T1000 (cell line): ENCODE measurements at places on chromosomes 3 and 15.

GRCh38 chr3:62024882-62025281, 348.5 kb downstream of the FEZF2 start:
- DNase-seq = no peak

DNA sequence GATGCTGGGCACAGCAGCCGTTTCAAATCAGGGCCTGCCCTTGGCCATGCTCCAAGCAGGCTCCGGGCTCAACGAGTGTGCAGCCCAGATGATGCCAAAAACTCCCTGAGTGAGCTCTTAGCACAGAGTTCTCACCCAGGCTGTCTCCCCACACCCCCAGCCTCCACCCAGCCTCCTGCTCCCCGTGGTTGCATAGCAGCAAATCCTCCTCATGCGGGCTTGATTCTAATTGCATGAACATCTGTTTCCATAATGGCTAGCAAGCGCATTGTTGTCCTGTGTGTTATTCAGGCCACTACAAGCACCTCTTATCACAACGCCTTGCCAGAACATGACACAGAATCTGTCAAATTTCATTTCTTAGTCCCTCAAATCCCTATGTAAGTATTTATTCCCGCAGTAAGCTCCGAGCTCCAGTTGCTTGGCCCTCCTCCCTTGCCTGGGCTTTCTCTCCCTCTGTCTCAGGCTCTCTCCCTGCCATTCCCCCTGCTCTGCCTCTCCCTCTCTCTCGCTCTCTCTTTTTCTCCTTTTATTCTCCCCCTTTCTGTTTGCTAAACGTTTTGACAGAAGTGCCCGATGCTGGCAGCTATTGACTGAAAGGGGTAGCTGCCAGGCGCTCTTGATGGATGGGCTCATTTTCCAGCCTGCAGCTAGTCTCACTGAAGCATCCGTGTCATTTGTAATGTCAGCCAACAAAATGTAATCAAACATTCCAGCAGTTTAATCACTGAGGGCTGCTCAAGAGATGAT, 306.5 kb downstream of the IL20RB start:
- no peak for DNase-seq

GRCh38 chr3:33111581-33111980, 2.2 kb upstream of the CRTAP start:
- no peak for DNase-seq

DNA sequence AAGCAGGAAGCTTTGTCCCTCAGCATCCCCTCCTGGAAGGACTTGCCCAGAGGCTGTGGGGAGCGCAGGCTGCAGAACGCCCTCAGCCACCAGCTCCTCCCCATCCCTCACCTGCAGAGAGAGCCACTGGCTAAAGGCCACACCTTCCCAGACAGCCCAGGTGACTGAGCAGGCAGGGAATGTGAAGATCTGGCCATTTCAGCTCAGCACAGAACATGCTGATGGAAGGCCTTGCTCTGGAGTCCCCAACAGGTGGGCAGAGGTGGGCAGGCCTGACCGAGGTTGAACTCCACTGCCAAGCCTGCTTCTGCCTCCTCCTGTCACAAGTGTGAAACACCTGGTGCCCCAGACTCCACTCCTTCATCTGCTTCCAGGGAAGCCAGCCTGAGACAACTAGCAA, 50.7 kb upstream of the SEC61A1 start:
- DNase-seq = no peak

DNA sequence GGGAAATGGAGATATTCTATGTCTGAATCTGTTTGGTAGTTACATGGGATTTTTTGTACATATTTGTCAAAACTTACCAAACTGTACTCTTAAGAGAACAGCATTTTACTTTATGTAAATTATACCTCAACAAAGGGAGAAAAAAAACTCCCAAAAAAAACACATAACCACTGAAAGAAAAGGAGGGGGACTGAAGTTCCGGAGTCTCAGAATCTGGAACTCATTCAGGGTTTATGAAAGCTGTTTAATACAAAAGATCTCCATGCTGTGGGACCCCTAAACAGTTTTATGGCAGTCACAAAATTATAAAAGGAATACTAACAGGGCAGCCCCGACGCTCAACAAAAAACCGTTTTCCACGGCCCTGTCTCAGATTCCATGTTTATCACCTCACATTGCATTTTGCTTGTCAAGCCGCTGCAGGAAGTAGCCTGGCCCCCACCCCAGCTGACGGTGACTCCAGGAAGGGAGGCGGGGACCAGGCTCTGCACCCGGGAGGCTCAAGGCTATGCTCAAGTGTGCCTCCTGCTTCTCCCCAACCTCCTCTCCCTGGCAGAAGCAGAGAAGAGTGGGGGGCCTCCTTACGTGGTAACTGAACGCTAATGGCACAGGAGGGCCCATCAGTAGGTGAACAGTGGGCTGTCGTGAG, 29.3 kb downstream of the RFT1 start:
- no peak for DNase-seq

DNA sequence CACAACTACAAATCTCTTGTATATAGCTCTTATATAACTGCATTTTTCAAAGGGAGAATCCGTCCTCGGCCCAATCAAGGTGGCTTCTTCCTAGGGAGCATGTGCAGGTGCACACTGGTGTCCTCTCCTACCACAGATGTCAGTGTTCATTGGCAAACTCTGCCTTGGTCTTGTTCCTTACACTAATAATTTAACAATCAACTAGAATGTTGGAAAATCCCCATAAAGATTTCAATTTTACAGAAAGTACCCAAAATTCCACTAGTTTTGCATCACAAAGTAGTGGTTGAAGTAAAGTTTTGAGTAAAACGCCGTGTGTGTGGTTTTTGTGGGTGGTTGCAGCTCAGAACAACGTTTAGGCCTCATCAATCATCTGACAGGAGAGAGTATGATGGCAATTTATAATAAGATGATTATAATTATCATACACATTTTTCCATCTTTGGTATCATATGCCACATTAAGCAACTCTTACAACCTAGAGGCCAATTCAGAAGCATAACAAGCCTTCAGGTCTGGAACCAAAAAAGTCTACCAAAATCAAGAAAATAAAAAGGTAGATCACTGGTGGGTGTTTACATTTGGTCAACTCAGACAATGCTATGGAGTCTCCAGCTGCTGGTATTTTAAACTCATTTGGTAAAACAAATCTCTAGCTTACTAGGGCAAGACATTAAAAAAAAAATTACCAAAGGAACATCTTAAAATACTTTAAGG, 128.9 kb upstream of the BHLHE40 start:
- no peak for DNase-seq

GRCh38 chr3:95265129-95265528, 1202.3 kb downstream of the NSUN3 start:
- DNase-seq = no peak

- no peak for DNase-seq
Measured at GRCh38 chr3:171906951-171907676, 64.0 kb downstream of the TMEM212 start.

- DNase-seq = no peak
Measured at GRCh38 chr15:60695713-60696522, 217.0 kb upstream of the ICE2 start.

DNA sequence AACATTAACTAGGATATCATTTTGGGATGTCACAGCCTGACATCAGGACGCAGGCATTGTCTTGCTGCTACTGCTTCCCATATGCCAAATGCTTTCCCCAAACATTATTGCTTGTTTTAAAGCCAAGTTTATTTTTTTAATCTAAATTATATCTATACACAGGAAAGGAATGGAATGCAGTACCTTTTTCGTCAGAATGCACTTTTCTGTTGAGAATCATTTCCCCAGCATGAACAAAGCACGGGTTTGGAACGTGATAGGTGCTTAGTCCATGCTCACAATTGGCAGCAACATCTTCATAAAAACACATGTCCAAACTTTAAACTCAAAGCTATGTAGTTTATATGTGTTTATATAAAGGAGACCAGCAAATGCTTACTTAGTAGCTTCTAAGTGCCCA, 26.1 kb downstream of the PXK start:
- DNase-seq = no peak

DNA sequence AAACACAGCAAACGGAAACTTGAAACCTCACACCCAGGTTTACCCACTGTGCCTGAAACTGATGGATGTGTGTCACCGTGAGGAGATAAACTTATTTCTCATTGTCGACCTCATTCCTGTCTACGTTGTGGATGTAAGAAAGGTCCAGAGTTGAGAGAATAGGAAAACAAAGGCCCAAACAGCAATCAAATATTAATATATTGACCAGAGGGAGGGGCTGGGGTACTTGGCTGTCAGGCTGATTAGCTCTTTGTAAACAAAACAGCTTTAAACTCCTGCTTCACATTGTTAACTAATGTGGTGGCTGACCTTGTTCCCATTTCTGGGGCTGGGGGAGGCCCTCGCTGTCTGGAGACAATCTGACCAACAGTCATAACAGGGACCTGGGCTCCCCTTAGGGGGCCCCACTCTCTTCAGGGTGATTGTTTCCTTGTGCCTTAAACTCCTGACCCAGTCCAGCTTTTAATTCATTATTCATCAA, 937.6 kb downstream of the MCTP2 start:
- no peak for DNase-seq

DNA sequence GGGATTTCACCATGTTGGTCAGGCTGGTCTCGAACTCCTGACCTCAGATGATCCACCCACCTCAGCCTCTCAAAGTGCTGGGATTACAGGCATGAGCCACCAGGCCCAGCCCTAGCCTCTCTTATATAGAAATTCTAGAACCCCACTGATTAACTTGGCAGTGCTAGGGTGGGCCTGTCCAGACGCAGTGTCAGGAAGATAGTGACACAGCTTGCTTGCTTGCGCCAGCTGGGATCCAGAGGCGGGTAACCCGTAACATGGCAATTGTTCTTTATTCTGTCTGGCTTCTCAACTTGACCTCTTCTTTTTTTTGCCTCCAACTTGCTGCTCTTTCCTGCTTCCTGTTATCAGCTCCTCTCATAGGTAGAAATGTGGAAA, 16.2 kb downstream of the CEP19 start:
- no peak for DNase-seq

DNA sequence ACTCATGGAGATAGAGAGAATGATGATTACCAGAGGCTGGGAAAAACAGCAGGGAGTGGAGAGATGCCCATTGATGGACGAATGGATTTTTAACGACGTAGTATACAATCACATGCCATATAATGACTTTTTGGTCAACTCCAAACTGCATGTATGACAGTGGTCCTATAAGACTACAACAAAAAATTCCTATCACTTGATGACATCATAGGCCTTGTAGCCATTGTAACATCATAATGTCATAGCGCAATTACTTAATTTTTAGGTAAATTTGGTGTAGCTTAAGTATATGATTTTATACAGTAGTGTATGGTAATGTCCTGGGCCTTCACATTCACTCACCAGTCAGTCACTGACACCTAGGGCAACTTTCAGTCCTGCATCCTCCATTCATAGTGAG, 264.3 kb downstream of the RAP2B start:
- DNase-seq = no peak

GRCh38 chr3:134850761-134851160, 55.7 kb downstream of the EPHB1 start:
- DNase-seq = no peak

DNA sequence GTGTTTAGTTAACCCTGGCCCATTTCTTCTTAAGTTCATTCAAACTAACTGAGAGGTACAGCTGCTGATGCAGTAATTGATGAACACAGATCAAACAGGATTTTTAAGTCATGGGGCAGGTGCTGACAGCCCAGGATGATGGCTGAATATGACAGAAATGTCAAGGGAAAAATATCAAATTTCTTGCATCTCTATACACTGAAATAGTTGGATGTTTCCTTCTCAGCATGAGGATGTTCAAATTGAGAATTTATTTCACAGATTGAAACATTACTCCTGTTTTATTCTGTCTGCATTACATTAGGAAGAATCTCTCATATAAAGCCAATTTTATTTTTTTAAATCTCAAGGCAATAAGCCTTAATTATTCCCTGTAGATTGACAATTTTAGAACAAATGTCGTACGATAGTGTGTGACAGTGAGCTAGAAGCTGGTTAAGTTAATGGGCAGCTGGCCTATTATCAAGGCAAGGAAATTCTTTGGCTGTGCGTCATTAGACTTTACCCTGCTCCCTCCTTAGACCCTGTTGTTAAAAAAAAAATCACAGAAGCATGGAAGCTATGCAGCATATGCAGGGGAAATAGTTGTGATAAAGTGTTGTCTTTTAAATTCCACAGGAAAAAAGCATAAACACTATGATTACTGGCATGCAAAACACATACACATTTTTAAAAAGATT, 183.8 kb upstream of the KCNMB2 start:
- peak; percentile 6 for DNase-seq

GRCh38 chr3:169945313-169945712, 21.3 kb upstream of the SEC62 start:
- no peak for DNase-seq

DNA sequence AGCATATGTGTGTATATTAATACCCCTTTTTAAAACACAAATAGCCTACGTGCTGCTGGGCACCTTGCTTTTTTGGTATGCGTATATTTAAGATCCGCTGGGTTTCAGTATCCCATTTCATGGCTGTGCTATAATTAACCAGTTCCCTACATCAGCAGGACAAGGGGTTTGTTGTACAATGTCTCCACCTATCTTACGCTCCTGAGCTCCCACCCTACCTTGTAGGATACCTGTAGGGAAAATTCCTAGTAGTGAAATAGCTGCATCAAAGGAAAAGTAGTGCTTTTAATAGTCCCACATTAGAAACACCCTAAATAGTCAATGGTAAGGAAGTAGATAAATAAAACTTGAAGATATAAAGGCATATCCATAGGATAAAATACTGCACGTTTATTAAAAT, 1.4 kb downstream of the MAP6D1 start:
- no peak for DNase-seq

DNA sequence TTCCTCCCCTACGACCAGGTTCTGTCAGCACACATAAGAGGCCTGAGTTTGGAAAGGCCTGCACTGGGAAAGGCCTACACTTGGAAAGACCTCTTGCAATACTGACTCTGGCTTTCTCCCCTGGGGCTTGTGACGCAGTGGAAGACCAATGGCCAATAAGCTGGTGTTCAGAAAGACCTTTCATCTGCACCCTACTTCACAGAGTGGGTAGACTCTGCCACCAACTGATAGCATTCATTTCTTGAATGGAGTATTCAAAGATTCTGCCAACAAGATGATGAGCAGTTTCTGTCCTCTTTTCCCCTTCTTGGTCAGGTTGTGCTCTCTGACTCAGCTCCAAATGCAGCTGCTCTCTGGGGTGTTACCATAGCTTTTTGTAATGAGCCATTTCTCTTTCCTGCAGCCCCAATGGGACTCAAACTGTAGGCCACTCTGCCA, 48.8 kb downstream of the TIPARP start:
- DNase-seq = no peak

DNA sequence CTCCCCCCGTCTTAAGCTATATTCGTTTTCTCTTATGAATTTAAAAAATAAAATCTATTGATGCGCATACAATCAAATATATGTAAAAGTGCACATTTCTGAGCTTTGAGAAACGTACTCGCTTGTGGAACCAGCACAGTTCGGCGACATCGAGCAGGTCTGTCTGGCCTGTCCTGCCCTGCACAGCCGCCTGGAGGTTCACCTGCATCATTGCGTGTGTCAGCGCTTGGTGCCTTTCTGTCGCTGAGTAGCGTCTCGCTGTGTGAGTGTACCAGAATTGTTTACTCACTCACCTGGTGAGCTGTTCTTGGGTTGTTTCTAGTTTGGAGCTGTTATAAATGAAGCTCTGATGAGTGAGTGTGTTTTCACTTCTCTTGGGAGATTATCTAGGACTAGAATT, 104.0 kb downstream of the VGLL4 start:
- DNase-seq = no peak
